ENCODE measurements at places on chromosomes 5 and 9.

DNA sequence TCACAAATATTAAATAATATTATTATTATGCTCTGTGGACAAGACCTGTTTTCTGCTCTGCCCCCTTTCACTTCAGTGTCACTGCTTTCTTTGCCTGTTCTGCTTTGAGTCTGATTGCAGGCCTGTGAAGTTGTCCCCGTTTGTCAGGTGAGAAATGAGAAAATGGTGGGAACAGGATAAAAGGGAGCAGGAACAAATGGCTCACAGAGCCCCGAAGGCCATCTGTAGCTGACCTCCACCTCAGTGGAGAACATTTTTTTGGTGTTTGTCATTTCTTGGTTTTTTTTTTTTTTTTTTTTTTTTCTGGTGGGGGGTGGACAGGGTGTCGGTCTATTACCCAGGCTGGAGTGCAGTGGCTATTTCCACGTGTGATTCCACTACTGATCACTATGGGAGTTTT, 13.2 kb upstream of the S100Z start:
- no peak for DNase-seq

DNA sequence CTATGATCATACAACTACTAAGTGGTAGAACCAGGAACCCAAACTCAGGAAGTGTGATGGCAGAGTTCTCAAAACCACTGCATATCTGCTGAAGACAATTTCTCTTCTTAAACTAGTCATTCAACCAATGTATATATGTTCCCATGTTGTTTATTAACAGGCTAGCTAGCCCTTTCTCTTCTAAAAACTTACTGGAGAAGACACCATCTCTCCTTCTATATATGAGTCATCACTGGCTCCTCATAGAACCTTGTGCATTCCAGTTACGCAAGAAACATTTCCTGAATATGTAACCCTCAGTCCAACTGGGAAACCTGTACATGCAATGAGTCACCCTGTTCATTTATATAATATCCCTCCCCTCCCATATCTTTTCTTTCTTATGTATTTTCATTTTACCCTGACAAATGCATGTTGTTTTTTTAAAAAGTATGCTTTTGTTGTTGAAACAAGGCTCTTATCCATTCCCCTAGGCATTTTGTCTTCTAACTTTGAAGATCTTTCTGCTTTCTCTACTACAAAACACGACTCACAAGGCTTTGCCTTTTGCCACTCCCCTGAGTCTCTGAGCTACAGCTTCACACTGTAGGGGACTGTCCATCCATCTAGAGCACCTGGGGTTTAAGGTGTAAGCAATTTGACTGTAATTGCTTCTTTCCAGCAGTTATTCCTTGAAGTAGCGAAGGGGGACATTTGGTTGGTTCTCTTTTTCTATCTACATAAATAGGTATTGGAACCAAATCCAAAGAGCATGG, 119.5 kb downstream of the ANXA1 start:
- DNase-seq, result peak; percentile 16

GRCh38 chr5:57770039-57770438, 287.4 kb upstream of the ACTBL2 start:
- no peak for DNase-seq

DNA sequence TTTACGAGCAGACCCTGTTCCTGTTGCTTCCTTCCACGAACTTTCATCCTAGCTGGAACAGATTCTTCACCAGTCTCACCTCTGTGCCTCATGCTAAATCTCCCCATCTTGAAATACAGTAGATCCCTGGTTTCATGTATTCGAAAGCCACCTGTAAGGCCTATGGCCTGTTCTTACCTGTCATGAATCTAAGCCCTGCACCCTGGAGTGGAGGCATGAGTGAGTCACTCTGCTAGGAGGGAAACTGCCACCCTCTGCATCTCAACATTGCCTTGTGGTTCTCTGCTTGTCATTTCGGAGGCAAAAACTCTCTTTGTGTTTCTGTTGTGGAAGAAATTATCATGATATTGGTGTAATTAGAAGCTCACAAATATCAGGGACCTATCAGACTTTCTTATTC, 320.0 kb downstream of the ENC1 start:
- DNase-seq, result no peak

DNA sequence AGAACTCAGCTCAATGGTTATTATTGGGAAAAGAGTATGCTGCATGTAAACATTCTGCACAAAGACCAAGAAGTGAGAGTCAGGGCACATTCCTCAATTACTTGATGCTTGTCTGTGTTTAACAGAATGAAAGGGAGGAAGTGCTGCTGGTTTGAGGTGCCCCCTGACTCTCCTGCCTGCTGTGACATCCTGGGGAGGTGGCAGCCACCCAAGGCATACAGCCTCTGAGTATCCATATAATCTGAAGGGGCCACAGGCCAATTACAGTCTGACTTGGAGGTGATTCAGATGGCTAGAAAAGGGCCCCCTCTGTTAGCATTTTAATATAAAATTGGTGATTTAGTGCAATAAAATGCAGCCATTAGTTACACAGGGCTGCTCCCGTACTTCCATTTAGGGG, 313.8 kb downstream of the ASTN2 start:
- DNase-seq, result no peak
